ENCODE measurements at places on chromosomes 1 and 21.
A peak's percentile ranks its signal among the peaks of the same experiment; 100 is the strongest.

DNA sequence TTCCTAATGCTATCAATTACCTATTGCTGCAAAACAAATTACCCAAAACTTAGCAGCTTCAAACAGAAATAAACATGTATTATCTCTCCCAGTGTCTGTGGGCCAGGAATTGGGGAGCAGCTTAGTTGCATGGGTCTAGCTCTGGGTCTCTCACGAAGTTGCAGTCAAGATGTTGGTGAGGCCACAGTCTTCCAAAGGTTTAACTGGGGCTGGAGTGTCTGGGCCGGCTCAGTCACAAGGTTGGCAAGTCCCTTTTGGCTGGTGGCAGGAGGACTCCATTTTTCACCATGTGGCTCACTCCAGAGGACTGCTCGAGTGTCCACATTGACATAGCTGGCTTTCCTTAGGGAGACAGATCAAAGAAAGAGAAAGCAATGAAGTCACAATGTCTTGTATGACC lies 5.0 kb upstream of the LRP8 start:
- no peak for DNase-seq

GRCh38 chr1:221856228-221857093 lies 114.6 kb upstream of the DUSP10 start:
- DNase-seq = no peak

DNA sequence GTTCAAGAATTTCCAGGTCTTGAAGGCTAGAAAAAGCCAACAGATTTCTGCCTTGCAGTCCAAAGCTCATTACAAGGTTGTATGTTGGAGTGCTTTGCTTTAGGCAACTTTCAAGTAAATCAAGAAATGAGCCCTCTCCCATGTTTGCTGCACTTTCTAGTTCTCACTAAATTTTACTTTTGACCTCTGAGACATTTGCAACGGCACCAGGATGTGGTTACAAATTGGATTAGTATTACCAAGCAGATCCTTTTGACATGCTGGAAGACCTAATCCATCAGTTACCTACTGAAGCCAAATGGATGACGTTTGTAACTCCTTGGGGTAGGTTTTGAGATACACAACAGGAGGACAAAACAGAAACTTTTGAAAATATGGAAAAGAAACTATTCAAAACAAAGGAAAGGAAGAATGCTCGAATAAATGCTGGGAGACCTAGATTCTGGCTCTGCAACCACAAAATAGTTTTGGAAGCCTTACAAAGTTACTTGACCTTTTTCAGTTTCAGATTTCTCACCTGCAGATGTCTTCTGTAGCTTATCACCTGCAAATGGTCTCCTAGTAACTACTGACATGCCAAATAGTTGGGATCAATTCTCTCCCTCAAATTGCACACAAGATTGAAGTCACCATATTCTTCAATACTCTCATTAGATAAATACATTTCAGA lies 251.7 kb upstream of the ADGRL2 start:
- no peak for DNase-seq

- peak; percentile 19 for DNase-seq
Observed at GRCh38 chr1:111274653-111275052, 16.0 kb upstream of the CHIA start.

GRCh38 chr1:206486995-206487788 lies 16.9 kb downstream of the IKBKE start:
- DNase-seq = no peak

DNA sequence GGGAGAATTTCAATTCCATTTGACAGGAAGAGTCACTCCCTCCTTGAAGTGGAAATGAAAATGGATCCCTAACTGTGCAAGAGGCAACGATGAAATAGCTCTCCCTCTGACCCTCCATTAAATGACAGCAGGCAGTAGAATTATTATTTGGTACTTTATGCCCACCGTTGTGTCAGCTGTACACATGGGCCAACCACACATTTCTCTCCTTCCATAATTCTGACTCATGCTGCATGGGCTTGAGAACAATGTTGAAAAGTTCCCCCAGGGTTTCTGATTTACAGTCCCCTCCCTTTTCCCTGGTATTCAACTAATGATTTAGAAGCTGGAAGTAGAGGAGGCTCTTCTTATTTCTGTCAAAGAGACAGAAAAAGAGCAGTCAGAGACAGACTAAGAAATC lies 103.5 kb downstream of the RGS7 start:
- DNase-seq = no peak

- no peak for DNase-seq
Observed at GRCh38 chr1:9314711-9315379, 22.2 kb downstream of the SPSB1 start.

DNA sequence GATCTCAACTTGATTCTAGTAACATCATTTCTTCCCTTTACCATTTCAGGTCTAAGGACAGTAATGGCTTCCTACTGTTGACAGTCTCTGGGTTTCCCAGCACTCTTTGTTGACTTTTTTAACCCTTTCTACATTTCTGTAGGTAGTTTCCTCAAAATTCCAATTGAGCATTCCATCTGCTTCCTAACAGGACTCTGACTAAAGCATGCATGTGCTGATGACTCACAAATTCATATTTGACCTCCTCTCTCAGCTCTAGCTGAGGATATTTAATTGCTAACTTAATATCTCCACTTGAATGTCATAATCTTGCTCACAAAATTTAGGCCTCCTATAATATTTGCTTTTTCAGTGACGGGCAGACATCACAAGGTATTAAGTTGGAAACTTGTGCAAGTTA lies 93.3 kb upstream of the ZNHIT6 start:
- no peak for DNase-seq

DNA sequence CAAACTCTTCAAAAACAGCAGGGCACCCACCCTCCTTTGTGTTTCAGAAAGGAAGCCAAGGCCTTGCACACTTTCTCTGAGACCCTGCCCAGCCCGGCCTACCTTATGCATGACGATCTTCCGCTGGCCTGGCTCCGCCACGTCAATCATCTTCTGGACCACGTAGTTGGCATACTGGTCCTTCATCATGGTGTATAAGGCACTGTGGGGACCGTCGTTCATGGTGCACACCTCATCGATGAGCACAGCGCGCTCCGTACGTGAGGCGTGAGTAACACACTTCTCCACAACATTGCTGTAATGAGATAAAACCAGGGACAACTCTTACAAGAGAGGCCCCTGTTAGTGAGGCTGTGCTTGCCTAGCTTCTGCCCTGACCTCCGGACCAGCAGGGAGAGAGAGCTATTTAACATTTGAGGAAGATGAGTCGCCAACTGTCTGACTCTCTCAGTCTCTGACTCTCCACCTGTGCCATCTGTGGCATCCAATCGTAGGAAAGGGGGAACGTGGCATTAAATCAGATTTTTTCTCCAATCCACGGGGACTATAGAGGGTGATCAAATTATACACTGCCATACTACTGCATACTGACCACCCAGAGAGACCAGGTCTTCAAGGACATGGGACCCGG lies 28.1 kb upstream of the SDC3 start:
- DNase-seq = no peak

- DNase-seq = no peak
Observed at GRCh38 chr1:31120783-31121180, 55.3 kb upstream of the PUM1 start.

- DNase-seq = peak; percentile 19
Observed at GRCh38 chr1:44035726-44036408, 4.6 kb upstream of the SLC6A9 start.

DNA sequence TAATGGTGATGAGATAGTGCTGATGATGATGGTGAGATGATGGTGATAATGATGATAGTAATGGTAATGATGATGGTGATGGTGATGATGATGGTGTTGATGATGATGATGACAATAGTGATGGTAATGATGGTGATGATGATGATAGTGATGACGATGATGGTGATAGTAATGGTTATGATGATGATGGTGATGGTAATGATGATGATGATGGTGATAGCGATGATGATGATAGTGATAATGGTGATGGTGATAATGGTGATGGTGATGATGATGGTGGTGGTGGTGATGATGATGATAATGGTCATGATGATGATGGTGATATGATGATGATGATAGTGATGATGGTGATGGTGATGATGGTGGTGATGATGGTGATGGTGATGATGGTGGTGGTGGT lies 384.6 kb downstream of the MATN1 start:
- no peak for DNase-seq

- DNase-seq = no peak
Observed at GRCh38 chr21:41316200-41317062, at the start of gene FAM3B. FAM3B (plus strand) TSS chr21:41316801; CDS start chr21:41316880, 79 bp downstream.

- no peak for DNase-seq
Observed at GRCh38 chr1:233487408-233487807, 126.5 kb upstream of the KCNK1 start.

DNA sequence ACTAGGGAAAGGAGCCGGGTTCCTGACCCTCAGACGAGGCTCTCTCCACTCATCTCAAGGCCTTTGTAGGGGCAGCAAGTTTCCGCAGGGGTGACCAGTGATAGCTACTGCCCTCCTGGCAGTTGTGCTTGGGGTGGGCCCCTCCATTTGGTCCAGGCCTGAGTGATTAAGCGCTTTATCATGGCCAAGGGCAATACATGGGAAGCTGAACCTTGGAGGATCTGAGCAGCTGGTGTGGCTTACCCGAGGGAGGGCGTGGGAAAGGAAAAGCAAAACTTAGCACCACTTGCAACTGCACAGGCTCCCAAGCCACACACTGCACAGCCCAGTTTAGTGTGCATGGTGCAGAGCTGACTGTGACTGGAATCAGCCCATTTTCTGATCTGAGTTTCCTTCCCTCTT lies 47.8 kb downstream of the GADD45A start:
- no peak for DNase-seq

DNA sequence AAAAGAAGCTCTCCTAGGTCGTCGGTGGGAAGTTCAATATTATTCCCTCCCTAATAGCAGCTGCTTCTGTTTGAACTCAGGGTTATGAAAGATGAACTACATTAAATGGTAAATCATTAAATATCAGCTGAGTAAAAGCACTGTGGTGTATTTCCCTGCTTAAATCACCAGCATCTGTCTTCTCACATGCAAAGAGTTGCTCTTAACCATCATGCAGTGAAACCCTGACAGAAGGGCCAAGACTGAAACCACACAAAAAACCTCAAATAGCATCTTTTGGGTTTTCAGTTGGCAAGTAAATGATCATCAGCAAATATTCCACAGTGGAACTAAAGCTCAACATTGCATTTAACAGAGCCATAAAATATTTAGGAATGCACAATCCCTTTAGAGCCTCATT lies 380.0 kb upstream of the ADGRL2 start:
- no peak for DNase-seq

- no peak for DNase-seq
Observed at GRCh38 chr1:12302798-12303447, 73.1 kb downstream of the VPS13D start.

DNA sequence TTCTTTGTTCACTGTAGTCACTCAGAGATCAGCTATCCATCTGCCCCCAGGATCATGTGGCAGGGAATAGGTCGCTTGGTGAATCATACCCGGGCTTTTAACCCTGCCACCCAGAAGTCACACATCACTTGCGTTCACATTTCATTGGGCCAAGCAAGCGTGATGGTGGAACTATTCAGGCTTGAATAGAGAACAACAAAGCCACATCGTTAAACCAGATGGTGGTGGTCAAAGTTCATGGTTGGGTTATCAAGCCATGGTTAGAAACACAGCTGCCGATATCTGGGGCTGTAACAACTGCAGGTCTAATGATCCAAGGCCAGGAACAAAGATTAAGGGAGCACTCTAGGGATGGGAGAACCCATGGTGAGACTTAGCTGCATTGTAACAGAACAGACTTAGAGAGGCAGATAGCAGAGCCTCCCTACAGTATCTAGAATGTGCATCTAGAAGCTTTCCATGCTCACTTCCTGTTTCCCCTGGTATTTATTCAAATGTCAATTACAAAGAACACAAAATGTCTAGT lies 40.0 kb upstream of the PTPRC start:
- DNase-seq = peak; percentile 28

DNA sequence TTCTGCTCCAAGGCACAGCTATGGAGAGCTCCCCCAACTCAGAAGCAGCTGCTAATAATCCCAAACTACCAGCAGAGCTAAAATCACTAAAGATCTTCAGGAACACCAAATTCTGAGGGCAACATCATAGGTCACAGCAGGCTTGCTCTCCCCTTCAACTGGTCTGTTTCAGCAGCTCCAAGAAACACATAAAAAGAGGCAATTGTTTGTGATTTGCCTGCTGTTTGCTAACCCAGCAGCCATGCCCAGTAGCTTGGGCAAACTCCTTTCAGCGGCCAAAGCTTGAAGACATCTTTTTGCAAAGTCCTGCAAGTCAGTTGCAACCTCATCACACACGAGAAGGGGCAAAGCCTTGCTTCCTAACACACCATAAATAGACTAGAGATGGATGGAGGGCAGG lies 8.9 kb downstream of the ERI3 start:
- DNase-seq = no peak

DNA sequence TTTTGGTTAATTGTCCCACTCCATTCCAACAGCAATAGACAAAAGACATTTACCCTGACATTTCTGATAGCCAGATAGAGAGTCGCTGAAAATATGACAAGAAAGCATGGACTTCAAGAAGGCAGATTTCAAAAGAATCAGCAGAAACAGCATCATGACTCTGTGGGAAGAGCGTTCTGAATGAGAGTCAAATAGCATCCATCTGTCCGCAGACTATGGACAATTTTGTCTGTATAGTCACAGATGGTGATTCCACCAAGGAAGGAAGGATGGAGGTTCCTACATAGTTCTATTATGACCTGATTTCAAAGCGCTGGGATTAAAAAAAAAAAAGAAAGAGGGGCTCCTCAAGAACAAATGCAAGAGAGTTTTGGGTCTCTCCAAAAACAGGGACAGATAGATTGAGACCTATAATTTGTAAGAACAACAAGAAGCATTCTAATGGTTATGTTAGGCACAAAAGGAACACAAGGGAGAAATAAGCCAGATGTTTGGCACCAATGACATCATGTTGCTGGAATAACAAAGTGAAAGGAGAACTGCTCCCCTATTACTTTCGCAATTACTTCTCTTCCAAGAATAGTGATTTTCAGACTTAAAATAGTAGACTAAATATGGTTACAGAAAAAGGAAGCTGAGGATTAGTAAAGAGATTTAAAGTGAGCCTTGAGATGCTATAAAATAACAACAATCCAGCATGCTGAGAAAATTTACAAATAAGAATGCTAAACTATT lies 28.5 kb downstream of the NIBAN1 start:
- no peak for DNase-seq

DNA sequence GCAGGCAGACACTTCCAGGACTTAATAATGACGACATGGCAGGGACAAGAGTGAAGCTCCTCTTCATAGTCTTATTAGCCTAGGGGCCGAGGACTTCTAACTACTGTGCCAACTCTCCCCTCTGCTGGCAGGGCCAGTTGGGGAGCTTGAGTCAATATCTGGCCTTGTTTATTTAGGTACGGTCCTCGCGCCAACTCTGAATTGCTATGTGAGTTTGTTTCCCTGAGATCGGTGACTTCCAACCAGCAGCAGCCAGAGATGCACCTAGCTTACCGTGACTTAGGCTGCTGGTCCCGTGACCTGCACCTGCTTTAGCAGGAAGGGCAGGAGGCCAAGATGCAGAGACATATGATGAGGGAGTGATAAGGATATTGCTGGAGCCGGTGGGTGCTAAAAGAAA lies 451.1 kb downstream of the PCP4 start:
- no peak for DNase-seq

Measured in activated CD4-positive, alpha-beta T cell treated with anti-CD3 and anti-CD28 coated beads for 48 hours (primary cell).